Activated T-cell treated with anti-CD3 and anti-CD28 coated beads, Interleukin-2, amount 50 U/mL, for 72 hours (primary cell): ENCODE measurements at places on chromosomes 12 and 14. TPM values are rescaled to one million over a fixed set of nuclear protein-coding genes. Genes with fewer than 3 reads are reported as not detected.
A peak's percentile ranks its signal among the peaks of the same experiment; 100 is the strongest.

DNA sequence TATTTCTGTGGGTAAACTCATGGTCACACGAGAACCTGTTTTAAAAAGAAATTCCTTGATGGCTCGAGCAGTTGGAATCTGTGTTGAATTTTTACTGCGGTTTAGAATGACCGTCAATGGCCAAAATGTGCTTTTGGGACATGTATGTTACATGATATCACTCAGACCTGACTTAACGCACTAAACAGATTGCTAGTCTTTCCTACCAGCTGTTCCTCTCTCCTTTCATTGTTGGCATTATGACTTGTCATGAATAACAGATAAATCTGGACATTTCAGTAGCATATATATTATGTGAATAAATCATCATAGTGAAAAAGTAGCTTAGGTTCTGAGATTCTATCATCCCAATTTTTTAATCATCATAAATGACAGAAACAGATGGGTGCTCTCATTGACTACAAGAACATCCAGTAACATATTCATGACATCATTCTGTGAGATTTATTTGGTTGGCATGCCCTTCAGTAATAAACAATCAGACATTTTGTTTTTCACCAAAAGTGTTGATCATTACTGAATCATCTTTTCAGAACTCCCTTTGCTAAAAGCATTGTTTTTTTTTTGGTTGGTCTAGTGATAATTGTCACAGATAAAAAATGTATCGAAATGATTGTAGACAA, 57.9 kb upstream of the NAV3 start:
- no peaks in the 10 kb centered on the region for H3K27me3 ChIP-seq
- peaks cover 2% of the 10 kb centered on the region for H3K36me3 ChIP-seq
- no peak overlapping the region for H3K4me3 ChIP-seq

DNA sequence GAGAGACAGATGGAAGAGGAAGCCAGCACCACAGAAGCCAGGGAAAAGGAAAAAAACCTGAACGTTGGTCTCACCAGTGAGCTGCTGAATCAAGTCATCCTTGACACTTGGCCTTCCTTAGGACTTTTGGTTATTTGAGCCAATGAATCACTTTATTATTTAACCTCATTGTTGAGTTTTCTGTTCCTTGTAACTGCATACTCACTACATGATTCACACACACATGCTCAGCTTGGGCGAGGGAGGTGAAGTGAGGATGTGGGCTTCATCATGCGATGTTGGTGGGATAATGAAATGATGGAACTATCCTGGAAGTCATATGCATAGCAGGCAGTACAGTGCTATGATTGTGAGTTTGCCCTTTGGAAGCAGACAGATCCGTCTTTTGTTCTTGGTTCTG, 40.6 kb upstream of the RPH3A start:
- H3K4me1 ChIP-seq: no peaks in the 10 kb centered on the region
- no peak overlapping the region for H3K4me3 ChIP-seq
- peaks cover 14% of the 10 kb centered on the region for H3K27me3 ChIP-seq
- H3K27ac ChIP-seq: no peak overlapping the region
- peaks cover 5% of the 10 kb centered on the region for H3K36me3 ChIP-seq

GRCh38 chr14:91173221-91173670, 59.4 kb downstream of the DGLUCY start:
- H3K36me3 ChIP-seq: peaks cover 19% of the 10 kb centered on the region
- H3K27me3 ChIP-seq: no peaks in the 10 kb centered on the region
- peak overlapping the region; percentile 36 for H3K27ac ChIP-seq
- H3K4me1 ChIP-seq: peaks cover 20% of the 10 kb centered on the region

GRCh38 chr12:28032811-28033537, 60.4 kb upstream of the PTHLH start:
- no peak overlapping the region for H3K4me3 ChIP-seq
- no peaks in the 10 kb centered on the region for H3K4me1 ChIP-seq
- H3K27ac ChIP-seq: no peak overlapping the region

CCDC198 gene
- not detected for total RNA-seq

PRPH gene
- total RNA-seq: 1.7 TPM

GRCh38 chr12:46531059-46531785, 158.6 kb upstream of the SLC38A2 start:
- H3K27ac ChIP-seq: no peak overlapping the region
- H3K4me1 ChIP-seq: peaks cover 7% of the 10 kb centered on the region
- no peaks in the 10 kb centered on the region for H3K36me3 ChIP-seq
- no peak overlapping the region for H3K4me3 ChIP-seq
- DNase-seq: no peak

KRT1 gene
- not detected for total RNA-seq

DNA sequence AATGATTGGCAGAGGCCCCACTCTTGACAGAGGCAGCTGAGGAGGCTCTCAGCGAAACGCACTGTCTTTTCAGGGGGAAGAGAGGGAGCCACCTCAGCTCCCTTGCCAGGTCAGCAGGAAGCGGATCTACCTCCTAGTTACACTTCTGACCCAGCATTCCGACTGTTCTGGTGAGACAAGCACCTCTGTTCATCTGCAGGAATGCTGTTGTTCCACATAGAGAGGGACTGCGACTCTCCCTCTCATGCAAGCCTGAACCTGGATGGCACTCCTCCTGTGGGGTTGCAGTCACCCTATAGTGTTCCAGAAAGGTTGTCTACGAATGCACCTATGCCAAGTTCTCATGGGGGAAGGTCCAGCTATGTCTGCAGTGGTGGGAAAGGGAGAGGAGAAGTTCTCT, 37.1 kb upstream of the AEBP2 start:
- H3K36me3 ChIP-seq: peaks cover 2% of the 10 kb centered on the region
- H3K4me1 ChIP-seq: peaks cover 10% of the 10 kb centered on the region
- no peak for DNase-seq

C3AR1 gene
- total RNA-seq: 0.79 TPM
